ENCODE measurements at places on chromosomes 3 and 15.

DNA sequence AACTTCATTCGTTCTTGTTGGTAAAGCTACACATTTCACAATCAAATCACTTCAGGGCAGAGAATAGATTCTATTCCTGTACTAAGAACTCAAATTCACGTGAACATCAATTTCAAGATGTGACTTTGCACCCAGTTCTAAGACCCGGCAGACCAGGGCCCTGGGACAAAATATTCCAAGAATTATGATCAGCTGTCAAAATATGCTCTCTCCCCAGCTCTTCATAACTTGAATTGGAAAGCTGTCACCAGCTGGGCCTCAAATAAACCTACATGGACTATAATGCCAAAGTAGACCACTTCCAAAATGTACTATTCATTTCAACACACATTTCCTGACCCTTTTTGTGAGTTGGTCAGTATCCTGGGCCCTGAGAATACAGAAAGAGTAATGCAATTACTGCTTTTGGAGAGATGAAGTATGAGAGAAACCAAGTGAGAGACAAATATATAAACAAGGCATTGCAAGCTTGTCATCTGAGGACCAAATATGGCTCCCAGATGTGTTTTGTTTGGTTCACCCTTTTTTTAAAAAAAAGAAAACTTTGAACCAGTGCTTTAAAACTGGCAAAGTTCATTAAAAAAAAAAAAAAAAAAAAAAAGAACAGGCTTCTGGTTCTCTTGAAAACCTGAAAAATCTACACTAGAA lies 14.9 kb downstream of the MAGI1 start:
- no peak for DNase-seq

DNA sequence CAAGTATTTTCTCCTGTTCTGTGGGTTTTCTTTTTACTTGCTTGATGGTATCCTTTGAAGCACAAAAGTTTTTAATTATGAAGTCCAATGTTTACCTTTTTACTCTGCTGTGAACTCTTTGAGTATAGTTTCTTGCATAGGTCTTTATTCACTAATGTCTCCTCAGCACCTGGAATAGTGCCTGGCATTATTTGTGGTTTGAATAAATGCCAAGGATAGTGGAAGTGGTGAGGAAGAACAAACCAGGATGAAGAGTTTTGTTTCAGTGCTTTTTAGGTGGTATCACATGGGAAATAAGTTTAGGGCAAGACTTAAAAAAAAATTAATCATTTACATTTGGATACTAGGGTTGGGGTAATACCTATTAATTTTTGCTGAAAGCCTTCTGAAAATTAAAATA lies 25.7 kb downstream of the GPD1L start:
- DNase-seq = no peak

GRCh38 chr15:29844290-29844903 lies 22.1 kb upstream of the TJP1 start:
- no peak for DNase-seq

DNA sequence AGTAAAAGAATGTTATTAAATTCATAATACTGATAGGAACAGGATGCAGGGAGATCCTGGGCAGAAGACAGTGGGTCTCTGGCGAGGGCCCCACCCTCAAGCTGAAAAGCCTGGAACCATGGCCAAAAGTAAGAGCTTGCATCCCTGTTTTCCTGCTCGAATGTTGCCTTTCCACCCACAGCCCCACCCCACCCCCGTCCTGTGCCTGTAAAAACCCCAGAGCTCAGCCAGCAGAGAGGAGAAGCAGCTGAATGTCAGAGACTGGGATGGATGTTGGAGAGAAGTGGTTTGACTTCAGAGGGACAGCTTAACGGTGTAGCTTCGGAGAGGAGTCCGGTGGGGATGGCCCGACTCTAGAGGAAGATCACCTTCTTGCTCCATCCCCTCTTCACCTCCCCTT lies 207.9 kb downstream of the ROBO2 start:
- no peak for DNase-seq

- DNase-seq = no peak
Observed at GRCh38 chr15:76932135-76932966, 802 bp downstream of the RCN2 start.

GRCh38 chr3:88219138-88219792 lies 69.5 kb downstream of the C3orf38 start:
- DNase-seq = no peak

DNA sequence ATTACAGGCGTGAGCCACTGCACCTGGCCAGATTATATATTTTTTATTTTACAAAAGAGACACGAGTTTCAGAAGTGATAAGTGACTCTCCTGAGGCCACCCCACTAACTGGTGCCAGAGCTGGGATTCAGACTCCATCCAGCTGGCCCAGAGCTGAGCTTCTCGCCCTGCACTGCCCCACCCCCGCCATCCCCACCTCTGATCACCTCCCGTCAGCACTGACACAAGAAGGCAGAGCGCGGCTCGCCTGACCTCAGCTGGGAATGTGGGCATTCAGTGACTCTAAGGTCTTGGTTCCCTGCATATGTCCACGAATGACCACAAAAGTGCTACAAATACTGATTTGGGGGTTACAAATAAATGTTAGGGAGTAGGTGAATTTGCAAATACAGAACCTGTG lies 56.1 kb upstream of the GALNT15 start:
- no peak for DNase-seq

DNA sequence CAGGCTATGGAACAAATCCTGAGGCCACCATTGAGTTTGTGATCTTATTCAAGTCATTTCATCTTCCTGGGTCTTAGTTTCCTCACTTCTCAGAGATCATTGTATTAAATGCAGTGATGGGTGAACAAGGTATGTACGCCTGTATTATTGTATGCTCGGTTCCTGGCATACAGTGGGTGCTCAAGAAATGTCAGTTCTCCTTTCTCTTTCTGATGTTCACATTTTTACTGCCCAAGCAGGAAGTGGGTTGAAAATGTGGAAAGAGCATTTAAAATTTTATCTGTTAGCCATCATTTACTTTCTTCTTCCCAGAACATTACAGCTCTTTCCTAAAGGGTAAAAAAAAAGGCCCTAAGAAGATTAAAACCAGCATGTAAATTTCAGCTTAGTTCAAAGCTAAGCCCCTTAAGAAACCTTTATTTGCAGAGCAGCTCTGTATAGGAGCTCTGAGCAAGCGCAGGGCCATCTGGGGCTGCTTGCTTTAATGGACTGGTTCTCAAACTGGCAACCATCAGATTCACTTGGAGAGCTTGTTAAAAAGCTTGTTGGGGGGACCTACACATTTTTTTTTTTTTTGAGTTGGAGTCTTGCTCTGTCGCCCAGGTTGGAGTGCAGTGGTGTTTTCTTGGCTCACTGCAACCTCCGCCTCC lies 179.4 kb downstream of the CHST2 start:
- no peak for DNase-seq

- DNase-seq = no peak
Observed at GRCh38 chr3:156323466-156323865, 203.1 kb downstream of the KCNAB1 start.

- no peak for DNase-seq
Observed at GRCh38 chr15:52683580-52683979, 4.4 kb upstream of the ATOSA start.

GRCh38 chr15:63251701-63252100 lies 25.7 kb upstream of the APH1B start:
- no peak for DNase-seq

DNA sequence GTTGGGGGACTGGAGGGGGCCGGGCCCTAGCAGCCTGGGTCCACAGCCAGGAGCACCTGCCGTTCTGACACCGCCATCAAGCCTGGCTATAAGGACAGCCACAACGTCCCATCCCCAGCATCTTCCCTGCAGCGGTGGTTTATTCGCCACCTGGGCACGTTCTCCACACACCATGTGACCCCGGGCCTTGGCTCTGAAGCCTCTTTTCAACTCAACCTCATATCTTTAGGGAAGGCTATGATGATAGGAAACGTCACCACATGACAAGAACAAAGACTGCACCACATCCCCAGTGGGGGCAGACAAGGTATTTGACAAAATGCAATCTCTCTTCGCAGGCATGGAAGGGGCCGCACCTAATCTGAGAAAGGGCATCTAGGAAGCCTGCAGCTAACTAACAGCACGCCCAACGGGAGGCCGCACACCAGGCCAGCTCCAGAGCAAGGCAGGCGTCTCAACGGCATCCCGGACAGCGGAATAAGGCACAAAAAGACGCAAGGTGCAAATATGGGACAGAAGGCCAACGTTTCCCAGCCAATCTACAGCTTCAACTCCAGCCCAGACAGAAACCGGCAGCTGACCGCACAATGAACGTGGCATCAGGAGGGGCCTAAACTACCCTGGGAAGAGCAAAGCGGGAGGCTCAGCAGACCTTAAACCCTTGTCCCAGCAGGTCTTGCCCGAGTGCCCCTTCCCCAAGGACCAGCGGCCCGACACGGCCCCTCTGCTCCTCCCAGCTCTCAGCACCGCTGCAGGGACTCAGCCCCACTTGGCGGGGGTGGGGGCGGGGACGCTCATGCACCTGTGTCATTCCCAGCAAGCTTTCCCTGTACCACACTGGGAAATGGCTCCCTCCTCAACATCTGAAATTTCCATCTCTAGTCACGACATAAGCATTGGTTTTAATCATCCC lies 41.9 kb downstream of the NIPA2 start:
- no peak for DNase-seq

DNA sequence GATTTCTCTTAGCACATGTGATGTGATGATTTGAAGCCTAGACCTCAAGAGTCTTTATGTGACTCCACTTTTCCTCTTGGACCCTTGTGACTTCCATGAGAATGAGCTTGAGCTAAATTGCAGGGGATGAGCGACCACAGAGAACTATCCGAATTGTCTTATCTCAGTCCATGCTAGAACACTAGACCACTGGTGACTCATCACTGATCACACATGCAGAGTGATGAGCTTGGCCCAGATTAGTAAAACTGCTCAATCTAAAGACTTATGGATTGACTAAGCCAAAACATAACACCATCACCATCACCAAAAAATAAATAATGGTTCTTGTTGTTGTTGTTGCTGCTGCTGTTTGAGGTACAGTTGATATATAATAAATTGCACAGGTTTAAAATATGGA lies 114.1 kb upstream of the CFAP20DC start:
- no peak for DNase-seq

DNA sequence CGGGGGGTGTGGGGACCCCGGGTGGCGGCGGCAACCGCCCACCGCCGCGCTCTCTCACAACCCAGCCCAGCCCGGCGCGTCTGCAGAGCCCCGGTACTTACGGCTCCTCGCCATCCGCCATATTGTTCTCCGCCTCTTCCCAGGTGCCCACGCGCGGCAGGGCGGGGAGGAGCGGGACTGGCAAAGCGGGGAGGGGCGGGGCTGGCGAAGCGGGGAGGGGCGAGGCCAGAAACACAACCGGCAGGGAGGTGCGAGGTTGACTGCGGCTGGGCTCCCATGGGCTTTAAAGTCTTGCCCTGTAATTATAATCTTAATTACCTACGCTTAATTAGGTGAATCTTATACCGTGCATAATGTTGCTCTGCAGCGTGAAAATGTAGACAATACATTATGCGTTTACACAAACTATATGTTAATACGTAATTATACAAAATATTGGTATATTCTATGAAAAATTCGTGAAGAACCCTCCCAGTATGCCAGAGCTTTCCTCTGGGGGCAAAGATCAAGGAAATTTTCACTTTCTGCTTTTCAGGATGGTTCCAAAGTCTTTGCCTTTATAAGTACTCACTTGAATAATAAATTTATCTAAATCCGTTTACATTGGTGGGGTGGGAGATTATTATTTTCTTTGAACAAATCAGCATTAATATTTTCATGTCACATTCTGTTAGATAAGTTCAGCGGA lies at the start of gene UBA3:
Gene UBA3, minus strand, starts transcription at position 133 of the 688 bp plus-strand sequence. Its CDS starts 12 bp downstream, at position 121.
- peak; percentile 84 for DNase-seq

- DNase-seq = no peak
Observed at GRCh38 chr3:148998297-148998696, 7.0 kb downstream of the GYG1 start.

DNA sequence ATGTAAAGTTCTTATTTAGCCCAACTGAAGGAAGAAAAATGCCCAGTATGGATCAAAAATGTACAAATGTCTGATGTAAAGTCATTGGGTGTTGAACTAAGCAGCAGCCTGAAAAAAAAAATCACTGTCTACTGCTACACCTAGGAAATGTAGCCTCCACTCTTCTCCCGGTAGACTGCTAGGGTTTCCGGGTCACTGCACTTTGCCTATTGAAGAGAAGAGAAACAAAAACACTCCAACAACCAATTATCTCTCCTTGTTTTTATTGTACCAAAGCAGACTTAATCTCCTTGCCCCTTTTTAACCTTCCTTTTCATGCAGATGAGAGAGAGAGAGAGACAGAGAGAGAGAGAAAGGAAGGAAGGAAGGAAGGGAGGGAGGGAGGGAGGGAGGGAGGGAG lies 140.2 kb upstream of the SETMAR start:
- DNase-seq = no peak

- no peak for DNase-seq
Observed at GRCh38 chr3:170717410-170718402, 131.8 kb upstream of the SLC7A14 start.

GRCh38 chr3:60017631-60018030 lies 967.8 kb upstream of the CFAP20DC start:
- no peak for DNase-seq

DNA sequence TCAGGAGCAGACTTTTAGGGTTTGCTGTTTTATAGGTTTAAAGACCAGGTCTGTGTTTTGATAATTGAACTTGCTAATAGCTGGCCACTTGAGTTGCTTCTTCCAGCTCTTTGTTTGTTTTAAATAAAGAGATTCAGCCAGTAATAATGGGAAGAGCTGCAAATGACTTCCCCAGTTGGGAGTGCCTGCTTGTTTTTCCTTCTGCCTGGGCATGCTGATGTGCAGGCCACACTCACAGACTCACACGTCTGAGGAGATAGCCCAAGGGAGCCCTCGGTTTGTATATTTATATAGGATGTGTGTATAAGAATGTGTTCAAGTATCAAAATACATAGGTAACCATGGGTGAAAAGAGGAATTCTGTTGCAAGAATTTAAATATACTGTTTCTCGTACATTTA lies 78.2 kb upstream of the BOC start:
- DNase-seq = no peak

- no peak for DNase-seq
Observed at GRCh38 chr3:197960694-197961581, 921 bp downstream of the LMLN start.

DNA sequence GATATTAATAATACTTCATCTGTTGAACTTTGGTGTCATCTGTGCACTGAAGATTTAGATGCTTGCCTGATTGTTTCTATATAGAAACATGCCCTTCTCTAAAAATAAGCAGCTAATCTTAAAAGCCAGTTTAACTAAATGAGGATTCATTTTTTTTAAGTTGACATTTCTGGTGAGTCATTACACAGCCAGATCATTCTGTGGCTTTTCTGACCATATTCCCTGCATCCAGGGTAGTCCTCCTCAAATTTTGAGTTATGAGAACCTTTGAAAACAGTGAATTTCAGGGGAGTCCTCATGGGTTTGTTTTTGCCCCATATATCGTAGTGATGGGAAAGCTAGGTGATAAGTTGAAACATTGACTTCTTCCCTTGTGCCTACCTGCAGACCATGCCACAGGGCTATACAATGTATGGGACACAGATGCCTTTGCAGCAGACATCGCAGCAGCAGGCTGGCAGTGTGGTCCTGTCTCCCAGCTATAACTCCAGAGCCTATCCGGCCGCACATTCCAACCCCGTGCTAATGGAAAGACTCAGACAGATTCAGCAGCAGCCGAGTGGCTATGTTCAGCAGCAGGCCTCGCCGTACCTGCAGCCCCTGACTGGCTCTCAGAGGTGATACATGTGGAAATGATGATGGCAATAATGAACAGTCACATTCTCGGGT lies 26.5 kb upstream of the P2RY12 start:
- DNase-seq = no peak

Measured in activated gamma-delta T cell (primary cell).